Glutamatergic neuron (in vitro differentiated cells): ENCODE measurements at places on chromosomes 4 and X.

DNA sequence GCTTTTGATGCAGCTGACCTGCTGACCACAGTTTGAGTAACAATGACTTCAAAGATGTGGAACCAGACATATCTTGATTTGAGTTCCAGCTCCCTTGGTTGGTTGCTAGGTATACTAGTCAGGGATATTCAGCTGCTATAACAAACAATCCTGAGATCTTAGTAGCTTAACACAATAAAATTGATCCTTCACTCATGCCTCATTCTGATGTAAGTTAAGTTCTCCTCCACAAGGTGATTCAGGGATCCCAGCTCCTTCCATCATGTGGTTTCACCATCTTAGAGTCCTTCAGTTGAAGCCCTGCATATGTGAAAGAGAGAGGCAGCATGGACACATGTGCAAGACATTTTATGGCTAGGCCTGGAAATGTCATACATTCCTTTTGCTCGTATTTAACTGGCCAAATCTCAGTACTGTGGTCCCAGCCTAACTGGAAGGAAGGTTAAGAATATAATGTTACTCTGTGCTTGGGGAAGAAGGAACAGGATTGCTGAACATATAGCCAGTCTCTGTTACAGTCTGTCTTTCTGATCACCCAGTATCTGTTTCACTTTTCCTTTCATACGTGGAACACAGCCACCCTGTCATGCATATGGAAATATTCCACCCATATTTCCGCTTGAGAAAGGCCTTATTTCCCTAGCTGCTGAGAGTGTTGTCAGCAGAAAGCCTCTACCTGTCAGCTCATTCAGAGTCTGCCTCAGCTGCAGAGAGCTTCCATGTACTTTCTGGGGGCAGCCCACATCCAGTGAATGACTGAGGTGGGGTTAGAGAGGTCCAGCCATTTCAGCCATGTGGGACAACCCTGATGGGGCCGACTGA lies 7.1 kb downstream of the SMIM9 start:
- DNase-seq, result no peak

GRCh38 chrX:17470136-17470535 lies 95.1 kb downstream of the NHS start:
- no peak for DNase-seq

DNA sequence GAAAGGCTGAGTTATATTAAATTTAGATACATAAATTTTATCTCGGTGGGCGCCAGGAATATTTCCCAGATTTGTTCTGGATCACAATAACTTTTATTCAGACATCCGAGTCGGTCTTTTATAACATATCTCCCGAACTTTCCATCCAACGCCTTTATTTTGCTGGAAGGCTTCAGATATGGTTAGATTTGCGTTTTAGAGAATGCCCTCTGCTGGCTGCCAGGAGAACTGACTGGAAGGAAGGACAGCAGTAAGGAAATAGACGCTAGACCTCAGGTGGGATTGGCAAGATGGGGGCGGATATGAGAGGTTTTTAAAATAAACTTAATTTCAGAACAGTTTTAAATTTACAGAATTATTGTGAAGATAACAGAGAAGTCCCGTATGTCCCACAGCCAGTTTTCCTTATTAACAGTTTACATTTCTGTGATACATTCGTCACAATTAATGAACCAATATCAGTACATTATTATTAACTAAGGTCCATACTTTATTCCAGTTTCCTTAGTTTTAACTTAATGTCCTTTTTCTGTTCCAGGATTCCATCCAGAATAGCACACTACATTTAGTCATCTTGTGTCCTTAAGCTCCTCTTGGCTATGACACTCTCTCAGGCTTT lies 4.6 kb upstream of the KANTR start:
- DNase-seq, result peak; percentile 43

GRCh38 chr4:79747252-79747651 lies 325.8 kb downstream of the ANTXR2 start:
- DNase-seq, result no peak

- no peak for DNase-seq
Observed at GRCh38 chr4:95563638-95564337, 15.0 kb upstream of the UNC5C start.

DNA sequence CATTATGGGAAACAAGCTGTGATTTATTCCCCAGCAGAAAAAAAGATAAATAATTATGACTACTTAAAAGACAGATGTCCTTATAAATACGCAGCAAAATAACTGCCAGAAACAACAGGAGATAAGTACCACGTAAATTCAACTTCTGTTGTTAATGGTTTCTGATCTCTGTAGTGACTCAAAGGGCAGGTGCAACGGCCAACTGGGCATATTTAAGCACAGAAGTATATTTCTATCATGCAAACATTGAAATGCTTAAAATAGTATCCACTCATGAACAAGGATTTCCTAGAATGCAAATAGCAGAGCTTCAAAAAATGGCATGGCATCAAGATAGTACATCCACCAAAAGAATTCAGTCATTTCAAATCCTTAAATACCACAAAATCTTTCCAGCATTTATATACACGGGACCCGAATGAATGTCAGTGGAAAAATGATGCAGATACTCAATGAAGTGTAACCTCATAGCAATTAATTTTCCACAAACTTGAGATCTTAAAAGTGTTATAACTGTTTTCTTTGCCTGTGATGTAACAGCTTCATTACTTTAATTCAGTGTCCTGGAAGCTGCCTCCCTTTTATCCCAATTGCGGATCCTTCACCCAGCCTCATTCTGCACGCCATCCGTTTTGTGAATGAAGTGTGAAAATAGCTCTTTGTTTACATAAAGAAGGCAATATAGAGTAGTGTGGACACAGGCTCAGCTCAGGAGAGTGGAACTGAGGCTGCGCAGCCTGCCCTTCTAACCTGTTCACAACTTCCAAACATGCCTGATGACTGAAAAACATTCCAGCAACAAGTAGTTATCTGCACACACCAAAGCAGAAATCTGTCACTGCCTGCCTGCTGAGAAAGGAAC lies 10.2 kb downstream of the PDGFC start:
- no peak for DNase-seq

DNA sequence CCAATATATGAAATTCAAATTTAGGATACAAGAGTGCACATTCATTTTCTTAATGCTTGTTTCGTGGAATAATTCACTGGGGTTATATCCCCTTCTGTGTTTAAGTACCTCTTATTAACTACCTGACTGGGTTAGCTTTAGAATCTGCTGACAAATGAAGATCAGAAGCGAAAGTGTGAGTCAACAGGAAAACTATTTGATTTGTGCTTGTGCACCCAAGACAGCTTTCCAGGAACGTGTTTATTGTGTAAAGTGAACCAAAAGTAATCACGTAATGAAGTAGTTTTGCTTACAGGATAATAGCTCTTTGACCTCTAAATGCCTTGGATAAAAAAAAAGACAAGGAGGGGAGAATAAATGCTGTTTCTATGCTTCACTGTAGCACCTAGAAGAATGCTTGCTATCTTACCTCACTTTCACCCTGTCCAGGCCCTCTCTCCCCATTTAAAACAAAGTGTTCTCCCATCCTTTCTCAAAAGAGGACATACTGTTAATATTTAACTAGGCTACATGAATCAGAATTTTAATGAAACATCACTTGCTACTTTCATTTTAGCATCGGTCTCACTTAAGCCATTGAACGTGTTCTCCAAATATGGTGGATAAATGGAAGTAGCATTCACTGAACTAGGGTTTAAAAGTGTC lies 141.9 kb downstream of the THOC2 start:
- DNase-seq, result no peak

- no peak for DNase-seq
Observed at GRCh38 chrX:71542411-71542810, 9.5 kb downstream of the OGT start.

DNA sequence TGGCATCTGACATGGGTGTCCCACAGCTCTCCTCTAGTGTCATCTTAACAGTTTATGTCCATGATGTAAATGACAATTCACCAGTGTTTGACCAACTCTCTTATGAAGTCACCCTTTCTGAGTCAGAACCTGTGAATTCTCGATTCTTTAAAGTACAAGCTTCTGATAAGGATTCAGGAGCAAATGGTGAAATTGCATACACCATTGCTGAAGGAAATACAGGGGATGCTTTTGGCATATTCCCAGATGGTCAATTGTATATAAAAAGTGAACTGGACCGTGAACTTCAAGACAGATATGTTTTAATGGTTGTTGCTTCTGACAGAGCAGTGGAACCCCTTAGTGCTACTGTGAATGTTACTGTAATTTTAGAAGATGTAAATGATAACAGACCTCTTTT lies 4.6 kb downstream of the FAT4 start:
- no peak for DNase-seq

GRCh38 chrX:68690936-68691501 lies 43.6 kb downstream of the STARD8 start:
- DNase-seq, result no peak

DNA sequence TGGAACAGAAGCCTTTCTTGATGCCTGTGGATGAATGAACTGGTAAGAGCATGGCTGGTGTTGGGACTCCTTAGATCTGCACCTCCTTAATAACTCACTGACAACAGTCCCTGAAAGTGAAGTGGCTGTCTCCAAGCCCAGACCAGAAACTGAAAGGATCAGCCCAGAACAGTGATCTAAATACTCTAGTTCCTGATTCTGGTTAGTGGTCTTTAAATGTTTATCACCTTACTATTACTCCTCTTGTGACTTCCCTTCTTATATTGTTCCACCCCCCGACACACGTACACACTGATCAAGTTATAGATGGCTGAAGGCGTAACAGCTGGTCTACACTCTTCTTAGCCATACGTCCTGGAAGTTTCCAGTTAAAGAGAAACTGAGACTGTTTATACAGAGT lies 33.8 kb upstream of the ARMCX2 start:
- no peak for DNase-seq

DNA sequence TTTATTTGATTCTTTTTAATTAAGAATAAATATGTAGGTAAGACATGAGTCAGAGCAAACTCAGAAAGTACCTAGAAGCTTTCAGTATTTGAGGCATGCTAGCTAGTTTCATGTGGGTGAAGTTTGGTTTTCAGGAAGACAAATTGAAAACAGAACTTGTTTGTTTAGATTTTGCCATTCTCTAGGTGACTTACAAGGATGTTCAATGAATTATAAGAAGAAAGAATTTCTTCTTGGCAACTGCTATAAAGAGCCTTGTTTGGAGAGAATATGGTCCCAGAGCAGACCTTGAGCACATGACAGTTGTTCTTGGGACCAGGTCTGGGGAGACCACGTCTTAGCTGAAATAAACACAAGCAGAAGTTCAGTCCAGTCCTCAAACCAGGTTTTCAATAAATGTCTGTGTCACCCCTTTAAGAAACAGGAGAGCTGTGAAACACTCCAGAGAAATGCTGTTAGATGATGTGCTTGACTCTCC lies 38.0 kb upstream of the IL21 start:
- DNase-seq, result no peak

- no peak for DNase-seq
Observed at GRCh38 chrX:54482839-54483593, 13.0 kb downstream of the FGD1 start.

- no peak for DNase-seq
Observed at GRCh38 chr4:161254375-161254774, 909.4 kb downstream of the FSTL5 start.

GRCh38 chrX:20373063-20373462 lies 106.4 kb upstream of the RPS6KA3 start:
- DNase-seq, result no peak

DNA sequence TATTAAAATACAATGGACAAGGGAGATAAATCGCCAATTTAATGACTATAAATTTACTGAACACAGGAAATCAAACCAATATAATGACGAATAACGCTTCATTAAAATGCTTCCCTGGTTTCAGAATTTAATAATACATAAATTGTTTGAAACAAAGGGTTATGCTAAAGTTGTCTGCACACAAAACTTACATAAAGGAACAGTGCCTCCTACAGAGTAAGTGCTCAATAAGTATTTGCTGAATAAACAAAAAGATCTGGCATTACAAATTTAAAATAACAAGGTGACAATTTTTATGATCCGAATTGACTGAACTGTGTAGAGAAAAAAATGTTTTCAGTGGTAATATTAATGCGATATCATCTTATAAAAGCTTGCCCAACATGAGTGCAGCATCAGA lies 69.6 kb downstream of the NOCT start:
- no peak for DNase-seq

DNA sequence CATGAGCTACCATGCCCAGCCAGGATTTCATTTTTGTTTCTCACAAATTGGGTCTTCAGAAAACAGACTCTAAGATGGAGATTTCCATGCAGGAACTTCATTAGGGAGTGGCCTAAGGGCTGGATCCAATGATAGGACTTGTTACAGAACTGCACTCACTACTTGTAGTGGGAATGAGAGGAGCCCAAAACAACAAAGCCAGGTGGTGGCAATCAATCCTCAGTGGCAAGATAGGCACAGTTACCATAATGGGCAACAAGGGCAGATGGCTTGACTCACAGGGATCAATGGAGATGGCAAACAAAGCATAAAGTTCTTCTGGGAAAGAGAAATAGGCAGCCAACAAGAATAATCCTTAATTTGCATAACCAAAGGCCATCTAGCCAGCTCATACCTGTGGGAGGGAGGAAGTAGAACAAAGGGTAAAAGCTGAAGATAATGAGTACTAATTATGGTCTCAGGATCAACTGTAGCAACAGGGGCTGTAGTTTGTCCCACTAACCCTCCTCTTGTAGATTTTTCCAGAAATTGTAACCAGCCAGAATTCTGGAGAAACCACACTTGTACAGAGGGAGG lies 72.8 kb upstream of the MAPK10 start:
- DNase-seq, result no peak

DNA sequence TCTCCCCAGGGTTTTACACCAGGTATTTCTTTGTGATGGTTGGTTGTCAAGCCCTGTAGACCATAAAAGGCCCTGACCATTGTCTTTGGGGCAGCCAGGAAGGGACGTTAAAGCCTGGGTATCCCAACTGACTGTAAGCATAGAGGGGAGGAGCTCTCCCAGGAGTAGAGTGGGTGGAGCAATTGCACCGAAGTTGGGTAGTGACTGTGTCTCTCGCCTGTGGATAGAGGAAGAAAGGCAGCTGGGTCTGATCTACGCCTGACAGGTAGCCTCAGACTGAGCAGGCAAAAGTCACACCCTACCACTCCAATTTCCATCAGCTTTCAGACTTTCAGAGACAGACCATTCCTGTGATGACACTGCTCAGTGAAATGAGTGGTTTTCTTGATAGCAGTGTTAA lies 123.3 kb downstream of the KLHL8 start:
- DNase-seq, result no peak

DNA sequence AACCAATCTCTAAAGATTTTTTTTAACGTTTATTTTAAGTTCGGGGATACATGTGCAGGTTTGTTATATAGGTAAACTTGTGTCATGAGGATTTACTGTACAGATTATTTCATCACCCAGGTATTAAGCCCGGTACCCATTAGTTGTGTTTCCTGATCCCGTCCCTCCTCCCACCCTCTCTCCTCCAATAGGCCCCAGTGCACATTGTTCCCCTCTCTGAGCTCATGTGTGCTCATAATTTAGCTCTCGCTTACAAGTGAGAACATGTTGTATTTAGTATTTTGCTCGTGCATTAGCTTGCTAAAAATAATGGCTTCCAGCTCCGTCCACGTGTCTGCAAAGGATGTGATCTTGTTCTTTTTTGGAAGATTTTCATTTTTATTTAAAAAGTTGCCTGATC lies 2309.4 kb upstream of the AGA start:
- no peak for DNase-seq
